ENCODE measurements at places on chromosomes 16 and 17.
A peak's percentile ranks its signal among the peaks of the same experiment; 100 is the strongest.

GRCh38 chr17:68199837-68200688 is 47.8 kb upstream of the AMZ2 start:
- no peak for DNase-seq

DNA sequence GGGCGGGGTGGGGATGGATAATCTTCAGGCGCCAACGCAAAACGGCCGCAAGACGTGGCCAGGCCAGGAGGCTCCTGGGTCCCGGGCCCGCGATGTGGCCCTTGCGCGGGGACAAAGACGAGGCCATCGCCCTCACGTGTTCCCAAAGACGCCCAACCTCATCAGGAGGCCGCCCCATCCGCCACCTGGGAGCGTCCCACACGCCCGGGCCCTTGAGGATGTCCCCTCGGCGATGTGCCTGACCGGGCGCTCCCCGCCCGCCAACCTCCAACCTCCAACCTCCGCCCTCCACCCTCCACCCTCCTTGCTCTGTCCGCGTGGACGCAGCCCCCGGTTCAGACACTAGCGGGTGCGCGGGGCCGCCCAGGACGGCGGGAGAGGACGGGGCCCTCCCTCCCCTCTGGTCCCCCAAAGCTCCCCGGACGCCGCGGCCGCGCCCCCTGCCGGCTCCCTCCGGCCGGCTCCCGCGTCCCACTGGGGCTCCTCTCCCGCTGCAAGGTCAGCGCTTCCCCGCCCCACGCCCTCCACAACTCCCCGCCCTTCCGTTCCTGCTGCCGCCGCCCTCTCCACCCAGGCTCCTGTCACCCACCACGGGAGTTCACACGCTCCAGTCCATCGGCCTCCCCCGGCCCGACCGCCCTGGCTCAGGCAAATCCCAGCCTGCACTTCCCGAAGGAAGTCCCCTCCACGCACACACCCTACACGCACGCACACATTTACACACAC is 250.8 kb upstream of the RPL38 start:
- DNase-seq = peak; percentile 14

GRCh38 chr16:59905606-59906005 is 1171.5 kb upstream of the GOT2 start:
- no peak for DNase-seq

DNA sequence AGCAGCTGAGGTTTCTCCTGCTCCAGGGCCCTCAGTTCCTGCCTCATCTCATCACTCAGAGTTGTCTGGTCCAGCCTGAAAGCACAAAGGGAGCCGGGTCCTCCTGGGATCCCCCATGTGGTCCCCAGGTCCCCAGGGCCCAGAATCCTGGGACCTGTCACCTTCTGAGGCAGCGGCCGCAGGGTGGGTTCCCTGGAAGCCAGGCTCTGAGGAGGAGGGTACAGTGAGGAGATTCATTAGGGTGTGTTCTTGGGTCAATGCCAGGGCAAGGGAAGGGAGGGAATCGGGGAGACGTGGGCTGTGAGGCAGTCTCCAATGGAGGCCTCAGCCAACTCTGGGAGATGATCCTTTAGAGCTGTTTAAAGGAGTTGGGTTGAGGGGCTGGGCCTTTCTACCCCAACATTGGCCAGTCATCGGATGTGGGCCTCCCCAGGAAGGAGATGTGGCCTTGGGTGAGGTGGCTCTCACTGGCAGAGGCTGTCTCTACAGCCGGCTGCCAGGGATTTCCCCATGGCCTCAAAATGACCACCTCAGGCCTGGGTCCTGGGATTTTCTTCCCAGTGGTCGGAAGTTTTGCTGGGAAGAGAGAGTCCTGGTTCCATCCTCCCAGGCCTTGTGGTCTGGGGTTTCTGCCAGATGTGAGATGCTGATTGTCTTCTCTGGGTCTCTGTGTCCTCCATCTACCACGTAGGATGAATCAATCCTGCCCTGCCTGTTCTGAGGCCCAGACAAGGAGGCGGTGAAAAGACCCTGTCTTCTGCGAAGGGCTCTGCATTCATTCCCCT is 47.3 kb downstream of the NLRP1 start:
- DNase-seq = no peak

- no peak for DNase-seq
These were observed 54.7 kb downstream of the SLC6A2 start for GRCh38 chr16:55710466-55710865.

DNA sequence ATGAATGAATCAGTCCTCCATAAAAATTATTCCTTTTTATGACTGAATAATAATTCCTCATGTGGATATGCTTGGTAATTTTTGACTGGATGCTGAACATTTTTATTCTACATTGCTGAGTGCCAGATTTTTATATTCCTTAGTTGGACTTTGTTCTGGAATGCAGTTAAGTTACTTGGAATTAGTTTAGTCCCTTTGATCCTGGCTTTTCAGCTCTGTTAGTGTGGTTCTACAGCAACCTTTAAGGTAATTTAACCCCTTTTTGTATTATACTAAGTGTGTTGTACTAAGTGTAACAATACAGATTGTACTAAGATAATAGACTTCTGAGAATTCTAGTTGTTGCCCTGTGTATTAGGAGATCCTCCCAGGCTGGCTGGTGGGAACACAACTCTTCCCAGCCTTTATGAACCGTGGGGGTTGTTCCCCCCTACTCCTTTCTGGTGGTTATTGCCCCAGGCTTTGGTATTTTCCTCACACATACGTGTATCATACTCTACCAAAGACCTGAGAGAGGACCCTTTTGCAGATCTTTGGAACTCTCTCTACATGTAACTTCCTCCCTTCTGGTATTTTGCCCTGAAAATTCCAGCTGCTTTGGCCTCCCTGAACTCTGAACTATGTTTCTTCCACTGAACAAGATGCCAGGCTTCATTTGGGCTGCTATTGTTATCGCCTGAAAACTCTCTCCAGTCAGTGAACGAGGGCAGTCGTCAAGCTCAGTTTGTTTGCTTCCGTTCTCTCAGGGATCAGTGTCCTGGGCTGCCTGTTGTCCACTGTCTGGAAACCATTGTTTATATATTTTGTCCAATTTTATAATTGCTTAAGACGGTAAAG is 30.5 kb downstream of the TANGO6 start:
- DNase-seq = no peak

GRCh38 chr17:62572488-62572887 is 55.0 kb upstream of the MRC2 start:
- no peak for DNase-seq

DNA sequence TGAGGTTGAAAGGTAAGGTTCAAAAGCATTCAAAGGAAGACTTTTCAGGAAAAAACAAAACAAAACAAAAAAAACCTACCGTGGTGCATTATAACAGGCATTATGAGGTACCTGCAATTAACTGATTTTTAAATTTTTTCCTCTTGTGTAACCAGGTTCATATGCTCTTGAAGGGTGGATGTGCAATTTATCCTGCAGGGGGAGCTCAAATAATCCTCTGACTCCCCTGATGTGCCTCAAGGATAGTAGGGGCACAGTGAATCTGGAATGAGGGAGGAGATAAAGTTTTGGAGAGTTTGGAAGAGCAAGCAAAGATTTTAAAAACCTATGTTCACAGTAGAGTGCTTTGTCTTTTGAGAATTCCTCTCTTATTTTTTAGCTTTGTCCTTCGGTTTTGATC is 1349.4 kb downstream of the CDH8 start:
- no peak for DNase-seq

GRCh38 chr17:53941231-53941630 is 118.5 kb downstream of the KIF2B start:
- no peak for DNase-seq

- DNase-seq = no peak
These were observed 2.1 kb downstream of the MYO18A start for GRCh38 chr17:29177871-29178749.

- no peak for DNase-seq
These were observed 73.0 kb downstream of the BMERB1 start for GRCh38 chr16:15507301-15507958.

GRCh38 chr17:61387511-61388305 is 11.9 kb upstream of the TBX2 start:
- DNase-seq = no peak

- no peak for DNase-seq
These were observed 21.3 kb upstream of the CPD start for GRCh38 chr17:30357476-30357875.

DNA sequence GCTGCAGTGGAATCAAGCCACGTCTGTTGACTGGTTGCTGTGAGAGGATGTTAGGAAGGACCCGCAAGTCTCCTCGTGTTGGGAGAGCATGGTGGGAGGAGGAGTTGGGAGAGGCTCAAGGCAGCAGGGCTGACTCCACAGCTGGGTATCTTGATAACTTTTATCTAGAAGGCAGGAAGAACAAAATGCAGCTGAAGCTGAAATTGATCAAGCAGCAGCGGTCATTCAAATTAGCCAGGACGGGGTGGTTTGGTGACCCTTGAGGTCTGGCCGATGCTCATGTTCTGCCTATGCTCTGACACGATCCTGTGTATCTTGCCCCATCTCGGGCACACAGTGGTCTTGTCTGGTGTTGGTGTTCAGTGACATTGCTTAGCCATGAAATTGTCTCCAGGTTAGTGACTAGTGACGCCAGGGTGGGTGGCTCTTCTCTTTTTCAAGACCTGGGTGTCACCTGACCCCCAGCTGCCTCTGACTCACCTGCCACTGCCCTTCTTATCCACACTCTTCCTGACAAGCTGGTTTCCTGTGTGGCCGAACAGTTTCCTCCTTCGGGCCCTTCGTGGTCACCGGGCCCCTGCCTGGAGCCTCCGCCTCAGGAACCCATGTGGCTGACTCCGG is 19.1 kb downstream of the NPTX1 start:
- DNase-seq = peak; percentile 13

DNA sequence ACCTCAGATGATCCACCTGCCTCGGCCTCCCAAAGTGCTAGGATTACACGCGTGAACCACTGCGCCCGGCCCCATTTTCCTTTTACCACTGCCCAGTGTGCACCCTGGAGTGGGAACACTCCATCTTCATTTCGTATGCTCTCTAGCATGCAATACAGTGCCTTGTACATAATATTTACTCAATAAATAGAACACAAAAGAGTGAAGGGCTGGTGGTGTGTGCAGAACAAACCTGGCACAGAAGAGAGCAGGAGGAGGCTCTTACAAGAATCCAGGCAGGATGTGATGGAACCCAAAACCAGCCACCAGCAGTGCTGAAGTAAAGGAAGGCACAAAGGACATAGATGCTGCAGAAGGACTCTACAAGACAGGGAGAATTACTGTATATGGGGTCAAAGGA is 7.3 kb downstream of the KRT37 start:
- no peak for DNase-seq

GRCh38 chr17:59124665-59125064 is 18.0 kb upstream of the TRIM37 start:
- no peak for DNase-seq

DNA sequence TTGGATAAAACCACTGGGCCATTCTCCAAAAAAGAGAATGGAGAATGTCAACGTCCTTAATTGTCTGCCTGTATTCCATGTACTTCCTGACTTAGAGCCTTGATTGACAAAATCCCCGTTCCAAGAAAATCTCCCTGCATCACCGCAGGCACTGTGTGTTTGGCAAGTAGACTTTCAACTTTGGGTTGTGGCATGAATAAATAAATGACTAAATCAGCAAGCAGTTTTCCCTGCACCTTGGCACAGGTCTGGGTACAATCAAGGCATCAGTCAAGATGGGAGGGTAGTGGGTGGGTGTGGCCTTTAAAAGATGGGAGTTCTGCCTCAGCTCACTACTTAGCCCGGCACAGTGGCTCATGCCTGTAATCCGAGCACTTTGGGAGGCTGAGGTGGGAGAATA is 248.5 kb upstream of the RPL38 start:
- no peak for DNase-seq

- no peak for DNase-seq
These were observed 81.1 kb downstream of the MSI2 start for GRCh38 chr17:57337390-57337789.

DNA sequence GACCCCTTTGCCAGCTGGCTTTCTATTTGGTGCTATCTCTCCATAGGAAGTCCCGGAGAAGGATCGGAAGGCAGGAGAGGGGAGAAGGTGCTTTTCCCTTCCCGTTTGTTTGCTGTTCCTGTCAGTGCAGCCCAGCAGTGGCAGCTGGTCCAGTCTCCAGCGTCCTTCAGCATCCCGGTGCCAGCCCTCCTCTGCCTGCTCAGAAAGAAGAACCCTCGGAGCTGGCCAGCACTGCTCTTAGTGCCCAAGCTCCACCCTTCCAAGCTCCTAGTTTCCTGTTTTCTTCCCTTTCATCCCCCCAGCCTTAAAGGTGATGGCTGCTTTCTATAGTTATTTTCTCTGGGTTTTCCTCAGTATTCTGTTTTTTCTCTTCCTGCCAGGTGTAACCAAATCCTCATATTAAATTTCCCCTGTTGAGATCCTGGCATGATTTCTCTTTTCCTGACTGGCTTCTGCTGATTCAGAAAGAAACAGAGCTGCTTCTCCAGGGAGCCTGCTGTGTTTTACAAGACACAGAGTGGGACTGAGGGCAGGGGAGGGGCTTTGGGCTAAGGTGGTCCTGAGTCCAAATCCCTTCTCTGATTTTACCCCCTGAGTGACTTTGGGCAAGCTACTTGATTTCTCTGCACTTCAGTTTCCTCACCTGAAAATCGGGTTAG is 186.8 kb downstream of the COPRS start:
- no peak for DNase-seq

- DNase-seq = peak; percentile 91
These were observed at the start of gene CDK10 for GRCh38 chr16:89686520-89687091. Gene CDK10 (plus strand): TSS chr16:89686689. CDS start chr16:89686711, 22 bp downstream.

DNA sequence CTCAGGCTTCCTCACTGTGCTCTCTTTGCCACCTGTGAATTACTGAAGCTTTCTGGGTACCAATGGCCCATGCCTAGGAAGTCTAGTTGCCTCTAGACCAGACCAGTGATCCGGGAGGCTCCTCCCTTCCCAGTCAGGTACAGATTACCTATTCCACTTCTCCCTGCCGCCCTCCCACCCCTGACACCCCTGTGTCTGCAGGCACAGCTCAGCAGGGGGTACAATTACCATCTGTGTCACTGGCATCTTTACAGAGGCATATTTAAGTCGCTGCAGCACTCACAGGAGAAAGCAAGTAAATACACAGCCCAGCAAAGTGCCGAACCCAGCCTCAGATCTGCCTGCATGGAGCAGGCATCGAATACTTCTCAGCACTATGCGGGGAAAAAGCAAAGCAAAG is 5.3 kb upstream of the WSCD1 start:
- DNase-seq = no peak

DNA sequence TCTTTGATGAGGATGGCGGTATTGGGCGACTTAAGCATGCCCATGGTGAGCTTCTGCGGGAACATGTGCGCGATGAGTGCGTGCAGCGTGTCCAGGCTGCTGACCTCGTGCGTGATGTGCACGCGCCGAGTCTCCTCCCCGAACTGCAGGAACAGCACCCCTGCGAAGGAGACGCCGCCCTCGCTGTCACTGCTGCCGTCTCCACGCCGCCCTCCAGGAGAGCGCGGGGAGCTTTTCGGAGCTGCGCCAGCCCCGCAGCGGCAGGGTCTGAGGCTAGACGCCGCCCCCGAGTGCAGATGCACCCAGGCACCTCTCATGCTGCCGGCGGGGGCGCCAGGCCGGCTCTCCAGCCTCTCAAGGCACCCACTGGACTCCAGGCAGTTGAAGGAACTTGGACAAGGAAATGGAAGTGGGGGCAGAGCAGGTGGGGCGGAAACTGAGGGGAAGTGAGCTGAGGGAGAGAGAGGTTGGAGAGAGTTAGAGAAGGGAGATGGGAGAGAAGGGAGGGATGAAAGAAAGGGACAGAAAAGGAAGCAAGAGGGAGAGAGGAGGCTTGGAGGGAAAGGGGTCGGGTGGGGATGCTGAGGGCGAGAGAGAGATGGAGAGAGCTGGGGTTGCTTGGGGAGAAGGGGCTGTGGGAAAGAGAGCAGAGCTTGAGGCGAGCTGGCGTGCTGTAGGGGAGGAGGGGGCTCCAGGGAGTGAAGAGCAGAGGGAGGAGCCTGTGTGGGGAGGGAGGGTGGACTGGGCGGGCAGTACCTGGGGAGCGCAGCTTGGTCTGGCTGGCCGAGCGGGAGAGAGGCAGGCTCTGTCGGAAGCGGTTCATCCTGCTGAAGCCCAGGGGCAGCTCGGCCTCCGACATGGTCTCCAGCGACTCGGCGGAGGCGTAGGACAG is 42.1 kb downstream of the SRCIN1 start:
- DNase-seq = no peak

Data from CD4-positive, alpha-beta T cell treated with Interferon alpha-2 for 1 hour (primary cell).